CD4-positive, alpha-beta T cell treated with Interleukin-1 beta for 1 hour (primary cell): ENCODE measurements at places on chromosomes 13 and 19.

- no peak for DNase-seq
Measured at GRCh38 chr19:17020385-17020784, 6.2 kb downstream of the CPAMD8 start.

DNA sequence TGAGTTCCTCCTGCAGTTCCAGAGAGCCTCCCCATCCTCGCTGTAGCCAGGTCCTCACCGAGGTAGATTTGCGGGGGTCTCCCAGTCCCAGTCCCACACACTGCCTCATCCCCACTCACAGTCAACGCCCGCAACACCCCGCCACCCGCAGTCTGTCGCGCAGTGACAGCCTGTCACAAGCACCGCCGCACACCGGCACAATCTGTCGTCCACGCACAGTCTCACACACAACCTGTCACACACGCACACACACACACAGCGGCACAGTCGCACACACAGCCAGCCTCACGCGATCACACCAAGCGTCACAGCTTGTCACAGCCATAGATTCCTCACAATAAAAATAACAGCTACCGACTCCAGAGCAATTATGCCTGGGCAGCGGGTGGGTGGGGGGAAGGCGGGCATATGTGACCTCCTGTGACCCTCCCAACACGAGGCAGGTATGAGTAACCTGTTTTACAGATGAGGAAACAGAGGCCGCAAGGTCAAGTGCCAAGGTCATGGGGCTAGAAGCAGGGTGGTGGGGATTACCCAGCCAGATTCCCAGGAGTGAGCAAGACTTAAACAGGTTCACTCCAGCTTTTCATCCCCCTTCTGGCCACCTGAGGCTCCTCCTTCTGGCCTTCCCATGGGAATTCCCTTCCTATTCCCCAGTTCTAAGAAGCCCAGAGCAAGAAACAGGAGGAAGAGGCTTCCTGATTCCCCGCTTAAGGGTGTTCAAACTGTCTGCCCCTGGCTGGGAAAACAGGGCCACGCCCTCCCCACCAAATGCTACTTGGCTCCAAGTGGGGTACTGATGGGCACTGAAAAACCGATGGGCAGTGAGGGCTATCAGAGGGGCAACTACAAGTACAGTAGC is 13.9 kb downstream of the NFIX start:
- DNase-seq: no peak

GRCh38 chr13:30898678-30899241 is 7.3 kb upstream of the MEDAG start:
- no peak for DNase-seq

DNA sequence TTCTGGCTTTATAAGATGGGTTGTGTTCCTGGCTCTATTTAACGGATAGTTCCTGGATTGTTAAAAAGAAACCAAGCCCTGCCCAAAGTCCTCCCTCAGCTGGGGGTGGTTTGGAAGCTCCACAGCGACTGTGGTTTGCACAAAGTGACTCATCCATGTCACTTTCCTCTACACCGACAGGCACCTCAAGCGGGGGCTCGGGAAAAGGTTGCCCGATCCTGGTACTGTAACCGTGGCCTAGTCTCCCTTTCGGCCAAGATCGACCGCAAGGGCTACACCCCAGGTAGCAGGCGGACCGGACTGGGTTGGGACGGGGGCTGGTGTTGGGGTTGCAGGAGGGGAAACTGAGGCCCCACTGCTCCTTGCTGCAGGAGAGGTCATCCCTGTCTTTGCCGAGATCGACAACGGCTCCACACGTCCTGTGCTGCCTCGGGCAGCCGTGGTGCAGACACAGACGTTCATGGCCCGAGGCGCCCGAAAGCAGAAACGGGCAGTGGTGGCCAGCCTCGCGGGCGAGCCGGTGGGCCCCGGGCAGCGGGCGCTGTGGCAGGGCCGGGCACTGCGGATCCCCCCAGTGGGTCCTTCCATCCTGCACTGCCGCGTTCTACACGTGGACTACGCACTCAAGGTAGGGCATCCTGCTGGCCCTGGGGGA is 1.6 kb downstream of the ARRDC2 start:
- no peak for DNase-seq
